Liver (tissue), 10 donors: ENCODE measurements at places on chromosomes 5 and 9. TPM values are rescaled to one million over a fixed set of nuclear protein-coding genes. Genes with fewer than 3 reads are reported as not detected.

RORB gene
- 0.05 TPM for total RNA-seq

UNC13B gene
- total RNA-seq, result 12.5 TPM

TLX3 gene
- not detected for total RNA-seq

CTXN3 gene
- total RNA-seq, result not detected

SHOC1 gene
- total RNA-seq, result not detected

GRCh38 chr5:151053796-151054462 lies 26.9 kb downstream of the TNIP1 start:
- no peak for DNase-seq
- H3K27me3 ChIP-seq, result no peaks in the 10 kb centered on the region
- peaks cover 11% of the 10 kb centered on the region for H3K4me1 ChIP-seq
- H3K4me3 ChIP-seq, result no peak overlapping the region
- peaks cover 43% of the 10 kb centered on the region for H3K36me3 ChIP-seq

GRCh38 chr5:160787240-160787639 lies 64.8 kb downstream of the ATP10B start:
- H3K27ac ChIP-seq, result no peak overlapping the region
- H3K36me3 ChIP-seq, result no peaks in the 10 kb centered on the region
- H3K27me3 ChIP-seq, result no peaks in the 10 kb centered on the region
- DNase-seq, result no peak

- H3K27ac ChIP-seq, result no peak overlapping the region
- H3K36me3 ChIP-seq, result peaks cover 17% of the 10 kb centered on the region
- no peaks in the 10 kb centered on the region for H3K27me3 ChIP-seq
- no peaks in the 10 kb centered on the region for H3K4me1 ChIP-seq
These were observed 63.6 kb downstream of the PHF2 start for GRCh38 chr9:93640027-93640426.

- H3K27me3 ChIP-seq, result no peaks in the 10 kb centered on the region
- H3K4me3 ChIP-seq, result no peak overlapping the region
- DNase-seq, result no peak
- no peaks in the 10 kb centered on the region for H3K4me1 ChIP-seq
These were observed 375.5 kb downstream of the PDE4D start for GRCh38 chr5:59517926-59518585.

GRCh38 chr5:163439092-163439425 lies 1.7 kb downstream of the CCNG1 start:
- DNase-seq, result no peak
- H3K36me3 ChIP-seq, result peaks cover 21% of the 10 kb centered on the region
- H3K27me3 ChIP-seq, result no peaks in the 10 kb centered on the region

- H3K36me3 ChIP-seq, result no peaks in the 10 kb centered on the region
- no peak overlapping the region for H3K27ac ChIP-seq
- no peak for DNase-seq
- H3K27me3 ChIP-seq, result no peaks in the 10 kb centered on the region
These were observed 21.2 kb downstream of the PTCH1 start for GRCh38 chr9:95495529-95495928.
